ENCODE measurements at places on chromosomes 7 and 10.

DNA sequence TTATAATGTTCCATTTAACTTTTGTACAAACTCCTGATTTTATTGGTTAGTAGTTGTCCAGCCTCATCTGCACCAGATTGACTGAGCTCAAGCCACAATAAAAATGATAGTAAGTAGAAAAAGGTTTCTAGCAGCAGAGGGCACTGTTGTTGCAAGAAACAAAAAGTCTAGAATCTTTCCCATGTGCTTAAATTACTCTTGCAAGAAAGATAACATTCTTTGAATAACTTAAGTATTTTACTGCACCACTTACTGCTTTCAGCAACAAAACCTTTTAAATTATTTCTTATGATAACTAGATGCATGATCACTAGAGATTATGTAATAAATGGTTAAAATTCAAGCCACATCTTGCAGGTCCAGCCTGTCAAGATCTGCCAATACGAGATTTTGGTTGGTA, 27.0 kb downstream of the LMOD2 start:
- no peak for DNase-seq

- peak; percentile 29 for DNase-seq
Observed at GRCh38 chr10:75375838-75376237, 25.7 kb downstream of the ZNF503 start.

DNA sequence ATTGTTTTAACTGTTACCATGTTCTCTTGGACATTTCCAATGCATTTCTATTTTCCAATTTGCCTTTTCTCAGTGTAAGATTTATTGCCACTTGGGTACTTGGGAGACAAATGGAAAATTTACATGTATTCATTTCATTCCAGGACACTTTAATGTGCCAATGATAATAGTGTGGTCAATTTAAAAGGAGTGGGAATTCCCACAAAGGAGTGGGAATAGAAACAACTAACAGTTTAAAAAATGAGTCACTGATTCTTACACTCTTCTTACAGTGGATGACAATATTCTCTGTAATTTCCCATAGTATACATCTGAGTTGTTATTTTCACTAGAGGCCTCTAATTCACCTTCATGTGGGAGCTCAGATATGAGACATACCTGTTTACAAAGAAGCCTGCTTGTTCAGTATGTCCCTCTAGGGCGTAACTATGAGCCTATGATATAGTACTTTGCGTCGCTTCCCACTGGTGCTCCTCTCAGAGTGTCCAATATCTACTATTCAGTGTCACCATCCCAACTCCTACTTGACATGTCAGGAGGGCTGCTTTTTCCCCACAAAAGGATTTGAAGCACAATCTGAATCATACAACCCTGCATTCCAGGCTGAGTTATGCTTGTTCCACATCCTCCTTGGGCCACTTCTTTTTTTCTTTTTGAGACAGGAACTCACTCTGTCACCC, 301.3 kb downstream of the PHTF2 start:
- no peak for DNase-seq

DNA sequence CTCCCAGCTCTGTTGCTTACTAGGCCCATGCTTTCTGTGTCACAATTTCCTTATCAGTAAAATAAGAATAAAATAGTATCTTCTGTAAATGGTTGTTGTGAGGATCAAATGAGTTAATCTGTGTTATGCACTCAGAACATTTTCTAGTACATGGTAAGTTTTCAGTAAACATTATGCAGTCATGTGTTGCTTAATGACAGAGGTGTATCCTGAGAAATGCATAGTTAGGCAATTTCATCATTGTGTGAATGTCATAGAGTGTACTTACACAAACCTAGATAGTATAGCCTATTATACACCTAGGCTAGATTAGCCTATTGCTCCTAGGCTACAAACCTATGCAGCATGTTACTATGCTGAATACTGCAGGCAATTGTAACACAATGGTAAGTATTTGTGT, 4.4 kb downstream of the PTTG1IP2 start:
- no peak for DNase-seq
